ENCODE measurements at places on chromosomes 6 and 20.
A peak's percentile ranks its signal among the peaks of the same experiment; 100 is the strongest.

GRCh38 chr6:153096792-153097191 is 34.3 kb downstream of the RGS17 start:
- no peak for DNase-seq

GRCh38 chr20:61435184-61435822 is 183.2 kb downstream of the CDH4 start:
- DNase-seq, result no peak

- DNase-seq, result no peak
These were observed 27.9 kb upstream of the MAP3K4 start for GRCh38 chr6:160963651-160964050.

- no peak for DNase-seq
These were observed 292.9 kb downstream of the BTBD3 start for GRCh38 chr20:12210591-12210990.

DNA sequence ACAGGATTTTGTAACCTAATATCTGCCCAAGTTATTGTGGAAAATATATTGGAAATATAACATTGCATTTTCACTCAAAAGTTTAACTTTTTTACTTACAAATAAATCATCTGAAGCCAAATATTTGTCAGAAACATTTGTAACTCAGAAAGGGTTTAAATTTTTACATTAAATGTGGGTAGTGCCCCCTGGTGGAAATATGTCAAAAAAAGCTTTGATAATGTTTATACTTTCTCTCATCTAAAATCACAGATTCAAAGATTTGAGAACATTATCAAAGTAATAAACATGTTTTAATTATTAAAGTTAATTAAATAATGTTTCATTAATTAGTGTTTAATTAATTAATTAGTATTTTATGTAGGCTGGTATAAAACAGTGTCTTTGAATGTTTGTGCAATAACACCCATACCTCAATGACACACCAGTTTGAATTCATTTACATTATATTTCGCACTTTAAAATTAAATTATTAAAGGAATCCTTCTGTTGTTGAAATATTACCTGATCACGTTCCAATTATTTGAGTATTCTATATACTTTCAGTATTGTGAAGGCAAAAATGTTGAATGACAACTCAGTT is 320.1 kb upstream of the FKBP1C start:
- no peak for DNase-seq

GRCh38 chr20:57392512-57393271 is 1.5 kb downstream of the RBM38 start:
- peak; percentile 80 for DNase-seq

GRCh38 chr6:169131390-169131789 is 122.3 kb downstream of the THBS2 start:
- no peak for DNase-seq

GRCh38 chr6:170464080-170464479 is 89.0 kb downstream of the PSMB1 start:
- no peak for DNase-seq

DNA sequence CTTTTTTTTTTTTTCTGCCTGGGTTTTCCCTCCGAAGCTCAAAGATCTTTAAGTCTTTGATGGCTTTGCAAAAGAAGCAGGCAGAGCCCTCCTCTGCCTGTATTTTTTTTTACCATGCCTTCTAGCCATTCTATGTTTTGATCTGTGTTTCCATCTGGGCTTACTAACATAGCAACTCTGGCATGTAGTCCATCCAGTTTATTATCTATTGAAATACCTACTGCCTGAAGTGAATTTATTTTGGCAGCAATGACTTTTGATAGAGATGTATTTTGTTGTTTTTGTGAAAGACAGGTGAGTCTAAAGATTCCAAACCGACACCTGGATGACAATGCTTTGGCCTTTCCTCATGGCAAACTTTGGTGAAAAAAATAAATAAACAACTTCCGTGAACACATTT is 1157.7 kb upstream of the MAP3K7 start:
- no peak for DNase-seq

DNA sequence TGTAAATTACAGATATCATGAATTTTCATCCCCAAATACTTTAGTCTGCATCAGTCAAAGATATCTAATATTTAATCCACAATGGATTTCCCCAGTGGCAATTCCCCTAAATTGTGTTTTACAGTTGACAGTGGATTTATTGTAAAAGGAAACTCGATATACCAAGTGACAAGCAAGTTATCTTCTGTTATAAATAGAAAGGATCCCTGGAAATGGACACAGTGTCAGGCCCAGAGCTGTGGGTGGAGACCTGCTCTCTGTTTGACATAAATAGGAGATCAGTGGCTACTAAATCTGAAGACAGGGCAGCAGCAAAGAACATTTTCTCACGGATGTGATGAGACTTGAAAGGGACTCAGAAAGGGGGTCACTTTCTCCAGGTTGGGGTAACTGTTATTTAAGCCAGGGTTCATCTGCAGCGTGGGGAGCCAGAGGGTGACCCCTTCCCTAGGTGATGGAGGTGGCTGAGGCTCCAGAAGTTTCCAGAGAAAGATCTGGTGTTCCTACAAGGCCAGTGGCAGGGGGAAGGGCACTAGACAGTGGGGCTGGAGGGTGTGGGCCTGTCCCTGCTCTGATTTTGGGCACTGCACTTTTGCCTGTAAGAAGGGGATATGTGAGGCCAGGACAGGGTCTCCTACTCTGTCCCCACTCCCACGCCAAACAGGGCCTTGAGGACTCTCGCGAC is 12.3 kb upstream of the FAM110A start:
- no peak for DNase-seq

GRCh38 chr20:49674383-49675352 is 39.0 kb downstream of the B4GALT5 start:
- no peak for DNase-seq
